Activated CD8-positive, alpha-beta memory T cell treated with anti-CD3 and anti-CD28 coated beads for 24 hours (primary cell): ENCODE measurements at places on chromosomes 11 and 22.

- DNase-seq, result no peak
Measured at GRCh38 chr11:119026970-119027369, 3.7 kb downstream of the SLC37A4 start.

GRCh38 chr22:30224161-30224857 is 22.2 kb downstream of the LIF start:
- no peak for DNase-seq

DNA sequence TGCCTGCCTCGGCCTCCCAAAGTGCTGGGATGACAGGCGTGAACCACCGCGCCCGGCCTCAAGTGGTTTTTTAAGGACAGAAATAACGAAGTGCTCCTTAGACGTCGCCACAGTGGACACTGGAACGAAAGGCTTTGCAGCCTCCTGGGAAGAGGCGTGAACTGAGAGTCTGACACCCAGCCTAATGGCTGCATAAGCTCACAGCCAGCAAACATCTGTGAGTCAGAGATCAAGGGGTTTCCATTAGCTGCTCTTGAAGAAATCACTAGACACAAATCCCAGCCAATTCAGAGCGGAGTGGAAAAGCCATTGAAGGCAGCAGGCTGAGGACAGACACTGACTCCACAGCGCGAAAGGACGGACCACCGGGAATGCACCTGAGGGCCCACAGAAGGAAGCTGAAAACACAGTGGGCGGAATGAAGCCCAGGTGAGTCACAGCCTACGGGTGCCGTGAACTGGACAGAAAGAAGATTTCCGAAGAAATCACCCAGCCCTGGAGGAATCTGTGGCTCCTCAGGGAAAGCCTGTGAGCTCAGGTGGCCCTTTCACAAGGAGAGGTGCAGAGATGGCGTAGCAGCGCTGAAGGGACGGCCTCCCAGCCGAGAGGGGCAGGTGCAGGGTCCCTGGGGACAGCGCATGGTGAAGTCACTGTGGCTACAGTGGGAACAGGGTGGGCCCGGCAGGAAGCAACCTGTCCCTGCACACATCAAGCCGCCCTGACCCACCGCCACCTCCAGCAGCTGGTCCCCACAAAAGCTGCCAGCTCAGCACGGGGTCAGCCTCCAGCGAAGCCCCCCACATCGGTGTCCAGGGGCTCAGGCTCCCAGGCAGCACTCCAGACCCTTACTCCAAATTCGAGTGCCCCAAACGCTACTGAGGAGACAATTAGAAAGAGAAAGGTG is 11.6 kb downstream of the LMNTD2 start:
- no peak for DNase-seq

DNA sequence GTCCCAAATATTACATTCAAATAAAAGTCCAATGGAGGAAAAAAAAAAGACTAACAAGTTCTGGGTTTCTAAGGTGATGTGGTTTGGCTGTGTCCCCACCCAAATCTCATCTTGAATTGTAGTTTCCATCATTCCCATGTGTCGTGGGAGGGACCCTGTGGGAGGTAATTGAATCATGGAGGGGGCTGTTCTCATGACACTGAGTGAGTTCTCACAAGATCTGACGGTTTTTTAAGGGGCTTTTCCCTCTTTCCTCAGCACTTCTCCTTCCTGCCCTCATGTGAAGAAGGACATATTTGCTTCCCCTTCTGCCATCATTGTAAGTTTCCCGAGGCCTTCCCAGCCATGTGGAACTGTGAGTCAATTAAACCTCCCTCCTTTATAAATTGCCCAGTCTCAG is 7.9 kb upstream of the MS4A2 start:
- no peak for DNase-seq

DNA sequence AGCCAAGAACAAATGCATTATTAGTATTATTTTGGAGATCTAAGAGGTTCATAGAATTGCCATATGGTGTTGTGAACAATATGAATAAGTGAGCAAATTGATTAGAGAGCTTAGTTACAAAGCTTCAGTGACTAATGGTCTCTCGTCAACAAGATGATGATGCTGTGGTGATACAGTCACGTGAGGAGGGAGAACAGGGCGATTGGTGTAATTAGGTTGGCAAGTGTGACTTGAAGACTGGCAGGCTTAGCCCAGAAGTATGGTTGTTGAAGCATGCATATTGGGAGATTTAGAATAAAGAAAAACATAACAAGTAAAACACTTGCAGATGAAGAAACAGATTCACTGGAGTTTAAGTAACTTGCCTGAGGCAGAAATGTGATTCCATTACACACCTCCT is 100.6 kb upstream of the SORL1-AS1 start:
- no peak for DNase-seq

GRCh38 chr11:12518606-12519385 is 141.4 kb downstream of the PARVA start:
- no peak for DNase-seq

GRCh38 chr22:40957601-40958000 is 6.4 kb downstream of the RBX1 start:
- DNase-seq, result no peak

GRCh38 chr11:127524618-127525017 is 524.0 kb upstream of the KIRREL3 start:
- DNase-seq, result no peak

- DNase-seq, result peak; percentile 9
Measured at GRCh38 chr11:116500947-116501602, 271.7 kb downstream of the BUD13 start.

DNA sequence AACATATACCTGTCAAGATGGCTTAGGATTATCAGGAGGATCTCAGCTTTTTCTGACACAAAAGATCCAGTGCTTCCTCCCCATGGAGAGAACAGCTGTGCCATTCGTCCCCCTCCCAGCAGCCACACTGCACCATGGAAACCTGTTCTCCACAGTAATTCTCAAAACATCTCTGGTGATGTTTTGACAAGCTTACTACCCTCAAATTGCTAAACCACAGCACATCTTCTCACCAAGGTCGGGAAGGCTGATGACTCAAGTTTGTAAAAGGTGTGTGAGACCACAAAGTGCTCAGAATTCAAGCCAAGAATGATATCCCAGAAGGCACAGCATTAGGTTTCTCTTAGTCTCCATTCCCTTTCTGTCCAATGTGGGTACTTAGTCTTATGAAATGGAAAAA is 3.9 kb upstream of the RAB38 start:
- DNase-seq, result no peak

- peak; percentile 65 for DNase-seq
Measured at GRCh38 chr11:13338427-13339069, 61.0 kb downstream of the BMAL1 start.

GRCh38 chr22:24977370-24978221 is 25.1 kb downstream of the KIAA1671 start:
- DNase-seq, result no peak

GRCh38 chr22:19115628-19116027 is 6.6 kb downstream of the DGCR2 start:
- DNase-seq, result no peak

- DNase-seq, result no peak
Measured at GRCh38 chr11:208917-209260, 1.4 kb downstream of the RIC8A start.

- DNase-seq, result peak; percentile 97
Measured at GRCh38 chr11:65857853-65858680, at the start of gene CFL1. TSS of gene CFL1 (minus strand) at chr11:65858180. CDS start at chr11:65858099, 81 bp downstream.

- no peak for DNase-seq
Measured at GRCh38 chr11:48111891-48112290, 104.7 kb upstream of the OR4B1 start.

DNA sequence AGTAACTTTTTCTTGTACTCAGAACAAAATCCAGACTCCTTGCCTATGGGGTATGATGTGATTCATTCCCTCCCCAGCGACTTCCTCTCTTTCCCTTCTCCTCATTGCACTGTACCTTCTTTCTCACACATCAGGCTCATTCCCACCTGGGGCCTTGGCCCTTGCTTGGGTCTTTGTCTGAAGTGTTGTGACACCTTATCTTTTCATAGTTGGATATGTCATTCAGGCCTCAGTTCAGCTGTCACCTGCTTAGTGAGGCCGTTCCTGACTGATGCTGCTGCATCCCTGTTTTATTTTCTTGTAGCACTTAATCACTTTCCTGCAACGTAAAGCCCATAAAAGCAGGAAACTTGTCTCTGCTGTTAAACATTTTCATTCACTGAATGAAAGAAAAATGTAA is 39.9 kb downstream of the ZDHHC13 start:
- no peak for DNase-seq

DNA sequence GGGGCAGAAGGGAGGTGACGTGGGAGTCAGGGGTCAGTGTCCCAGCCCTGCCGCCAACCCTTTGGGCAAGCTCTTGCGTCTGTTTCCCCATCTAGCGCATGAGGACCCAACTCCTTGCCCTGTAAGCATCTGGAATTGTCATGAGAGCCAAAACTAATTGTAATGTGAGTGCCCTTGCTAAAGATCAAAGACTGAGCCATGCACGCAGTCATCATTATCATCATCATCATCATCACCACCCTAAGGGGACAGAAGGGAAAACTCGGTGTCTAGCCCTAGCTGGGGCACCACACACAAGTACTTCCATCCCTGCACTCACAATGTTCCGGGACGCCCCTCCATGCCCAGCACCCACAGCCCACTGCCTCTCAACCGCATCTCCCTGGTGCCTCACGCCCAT is 2.5 kb downstream of the LIF start:
- no peak for DNase-seq

DNA sequence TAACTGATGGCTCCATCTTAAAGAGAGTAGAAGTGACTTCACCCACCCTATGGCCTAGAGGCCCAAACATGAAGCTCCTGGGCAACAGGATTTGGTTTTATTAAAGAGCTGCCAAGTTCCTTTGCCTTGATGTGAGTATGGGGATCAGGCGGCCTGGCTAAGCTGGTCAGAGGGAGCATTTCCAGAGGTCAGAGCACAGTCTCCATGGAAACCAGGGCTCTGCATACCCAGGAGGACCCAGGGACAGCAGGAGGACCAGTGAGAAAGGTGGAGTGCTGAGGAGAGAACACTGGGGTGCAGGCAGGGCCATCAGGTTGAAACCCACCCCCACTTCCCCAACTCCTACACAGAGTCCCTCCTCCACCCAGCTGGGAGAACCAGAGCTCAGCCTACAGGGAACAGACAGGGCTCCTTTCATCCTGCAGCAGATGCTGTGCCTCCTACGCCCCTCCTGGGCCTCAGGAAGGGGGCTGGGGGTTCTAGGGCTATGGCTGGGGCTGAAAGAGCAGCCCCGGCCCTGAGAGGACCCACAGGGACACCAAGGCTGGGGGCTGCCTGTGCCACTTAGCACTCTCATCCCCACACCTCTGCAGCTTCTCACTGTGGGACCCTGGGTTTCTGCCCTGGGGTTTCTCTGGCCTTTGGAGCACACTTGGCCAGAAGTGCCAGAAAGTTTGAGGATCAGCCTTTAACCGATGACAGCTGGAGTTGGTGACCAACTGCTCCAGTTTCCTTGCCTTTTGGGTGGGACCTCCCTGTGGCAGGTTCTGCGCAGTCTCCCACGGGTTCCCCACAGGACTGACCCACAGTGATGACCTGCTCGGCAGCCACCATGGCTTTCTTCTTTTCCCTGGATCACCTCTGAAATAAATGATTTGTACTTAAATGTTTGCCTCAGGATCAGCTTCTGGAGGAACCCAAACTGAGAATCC is 13.8 kb upstream of the P2RY6 start:
- peak; percentile 28 for DNase-seq

- DNase-seq, result no peak
Measured at GRCh38 chr22:30754521-30754920, 59.8 kb downstream of the OSBP2 start.

- no peak for DNase-seq
Measured at GRCh38 chr11:108788565-108789199, 123.8 kb downstream of the DDX10 start.

DNA sequence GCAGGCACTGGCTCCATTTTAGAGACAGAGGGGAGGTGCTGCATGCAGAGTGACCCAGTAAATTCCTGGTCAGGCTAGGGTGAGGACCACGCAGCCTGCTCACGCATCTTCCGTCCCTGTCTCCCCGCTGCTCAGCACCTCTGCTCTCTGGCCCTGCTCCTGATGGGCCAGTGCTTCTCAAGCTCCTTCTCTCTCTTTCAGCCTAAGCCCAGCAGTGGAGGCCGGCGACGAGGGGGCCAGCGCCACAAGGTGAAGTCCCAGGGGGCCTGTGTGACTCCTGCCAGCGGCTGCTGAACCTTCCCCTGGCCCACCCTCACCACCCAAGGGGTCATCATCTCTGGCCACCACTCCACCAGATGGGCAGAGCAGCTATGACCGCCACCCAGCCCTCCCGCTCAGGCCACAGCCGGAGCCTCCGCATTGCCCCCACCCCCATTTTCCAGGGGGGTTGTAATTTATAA is 24.7 kb downstream of the GTPBP1 start:
- no peak for DNase-seq

DNA sequence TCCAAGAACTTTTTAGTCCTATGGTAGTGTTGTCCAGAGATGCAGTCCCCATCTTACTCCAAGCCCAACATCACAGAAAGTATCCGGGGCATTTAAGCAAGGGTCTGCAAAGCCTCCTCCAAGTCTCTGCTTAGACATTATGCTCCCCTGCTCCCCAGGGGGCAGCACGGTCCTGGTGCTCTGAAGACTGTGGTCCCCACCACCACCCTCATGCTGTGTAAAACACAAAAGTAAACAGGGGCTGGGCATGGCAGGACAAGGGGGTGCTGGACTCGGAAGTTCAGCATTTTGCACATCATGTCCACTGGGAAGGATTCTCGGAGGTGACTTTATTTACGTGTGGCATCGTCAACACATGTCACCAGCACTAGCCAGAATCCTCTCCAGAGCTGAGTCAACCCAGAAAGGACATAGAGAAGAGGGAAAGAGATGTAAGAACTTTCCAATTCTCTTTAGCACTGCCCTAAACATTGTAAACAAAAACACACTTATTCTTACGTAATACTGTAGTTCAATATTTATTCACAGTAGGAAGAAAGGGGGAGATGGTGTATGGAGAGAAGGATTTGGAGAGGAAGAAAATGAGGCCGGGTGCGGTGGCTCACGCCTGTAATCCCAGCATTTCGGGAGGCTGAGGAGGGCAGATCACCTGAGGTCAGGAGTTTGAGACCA is 37.7 kb downstream of the TCIRG1 start:
- no peak for DNase-seq

GRCh38 chr11:67482275-67482826 is 475 bp upstream of the AIP start:
- DNase-seq, result no peak

- no peak for DNase-seq
Measured at GRCh38 chr11:119941636-119942411, 196.1 kb downstream of the TRIM29 start.

DNA sequence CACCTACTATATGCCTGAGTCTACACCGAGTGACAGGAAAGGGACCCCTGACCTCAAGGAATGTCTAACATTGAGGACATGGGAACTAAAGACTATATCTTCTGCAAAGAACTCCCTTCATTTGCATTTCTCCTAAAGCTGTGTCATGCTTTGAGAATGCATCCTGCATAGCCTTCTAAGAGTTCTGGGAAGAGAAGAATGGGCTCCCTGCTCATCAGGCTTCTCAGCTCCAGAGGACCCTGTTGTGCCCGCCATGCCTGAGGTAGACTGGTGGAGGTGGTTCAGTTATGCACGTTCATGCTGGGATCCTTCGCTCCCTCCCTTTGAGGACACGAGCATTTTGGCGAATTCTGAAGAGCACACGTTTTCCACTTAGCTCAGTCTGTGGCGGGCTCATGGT is 63.3 kb downstream of the GRIK4 start:
- no peak for DNase-seq
